NCI-H524 (cell line): ENCODE measurements at places on chromosomes 5 and 9.

- DNase-seq: no peak
Measured at GRCh38 chr5:61286446-61287132, 45.5 kb upstream of the ZSWIM6 start.

- no peak for DNase-seq
Measured at GRCh38 chr9:16257604-16258003, 612.9 kb downstream of the BNC2 start.

DNA sequence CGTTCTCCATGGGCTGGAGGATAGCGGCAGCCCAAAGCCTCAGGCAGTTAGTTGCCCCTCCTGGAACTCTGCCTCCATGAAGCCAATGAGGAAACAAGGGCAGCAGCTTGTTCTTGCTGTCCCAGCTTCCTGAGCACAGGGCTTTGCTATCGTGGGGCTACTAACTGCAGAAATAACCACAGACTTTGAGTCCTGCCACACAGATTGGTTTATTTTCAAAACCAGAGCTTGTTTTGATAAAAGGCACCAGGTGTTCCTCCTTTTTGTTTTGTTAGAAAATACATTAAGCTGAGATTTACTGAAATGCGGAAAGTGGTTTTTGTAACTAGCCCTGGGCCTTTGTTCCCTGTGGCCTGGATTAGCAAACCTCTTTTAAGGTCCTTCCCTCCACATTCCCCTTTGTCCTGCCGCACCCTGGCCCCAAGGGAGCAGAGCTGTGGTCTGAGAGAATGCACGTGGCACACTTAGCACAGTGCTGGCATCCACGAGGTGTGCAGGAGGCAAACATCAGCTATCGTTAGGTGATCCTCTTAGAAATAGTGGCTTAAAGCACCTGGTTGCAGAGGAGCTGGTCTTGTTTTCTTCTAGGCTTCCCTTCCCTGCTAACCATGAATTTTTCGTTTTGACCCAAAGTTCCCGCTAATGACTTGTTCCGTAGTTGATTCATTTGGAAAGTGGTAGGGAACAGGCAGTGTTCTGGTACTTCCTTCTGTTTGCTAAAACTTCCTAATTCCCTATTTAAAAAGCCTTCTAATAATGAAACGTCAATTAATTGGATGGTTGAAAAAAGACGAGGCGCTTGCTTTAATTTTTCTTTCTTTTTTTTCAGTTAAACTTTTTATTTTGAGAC is 21.5 kb downstream of the MVB12B start:
- peak; percentile 31 for DNase-seq

DNA sequence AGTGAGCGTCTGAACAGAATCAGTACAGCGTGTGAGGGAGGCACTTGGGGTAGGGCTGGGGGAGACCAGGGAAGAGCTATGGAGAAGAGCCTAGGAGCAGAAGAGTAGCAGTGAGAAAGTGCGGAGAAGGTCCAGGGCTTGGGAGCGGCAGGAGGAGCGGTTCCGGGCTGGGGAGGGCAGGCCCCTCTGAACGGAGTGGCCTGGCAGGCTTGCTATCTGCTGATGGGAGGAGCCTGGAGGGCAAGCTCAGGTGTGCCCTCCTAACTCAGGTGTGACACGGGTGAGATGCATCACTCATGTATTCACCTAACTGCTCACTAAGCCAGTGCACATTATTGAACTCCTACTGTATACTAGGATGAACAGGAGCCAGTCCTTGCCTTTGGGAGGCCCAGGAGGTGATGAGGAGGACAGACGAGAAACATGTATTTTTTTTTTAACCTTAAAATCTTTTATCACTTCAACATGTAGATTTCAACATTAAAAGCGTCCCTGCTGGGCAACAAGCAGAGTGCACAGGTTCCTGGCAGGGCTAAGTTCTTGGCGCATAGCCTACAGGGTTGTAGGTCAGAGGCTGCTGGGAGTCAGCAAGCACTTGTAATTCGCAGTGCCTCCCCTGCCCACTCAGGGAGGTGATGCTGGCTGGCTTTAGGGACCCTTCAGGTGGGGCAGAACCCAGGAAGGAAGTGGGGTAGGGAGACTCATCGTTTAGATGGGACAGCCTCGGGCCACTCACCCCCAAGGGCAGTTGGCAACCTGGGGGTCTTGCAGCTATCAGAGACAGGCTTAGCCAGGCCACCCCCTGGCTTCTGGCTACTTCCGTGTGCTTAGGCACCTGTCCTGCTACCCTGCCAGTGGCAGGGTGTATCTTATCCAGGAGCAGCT is 55.5 kb downstream of the TMOD1 start:
- DNase-seq: no peak

- no peak for DNase-seq
Measured at GRCh38 chr5:85205430-85205829, 820.8 kb upstream of the EDIL3 start.

DNA sequence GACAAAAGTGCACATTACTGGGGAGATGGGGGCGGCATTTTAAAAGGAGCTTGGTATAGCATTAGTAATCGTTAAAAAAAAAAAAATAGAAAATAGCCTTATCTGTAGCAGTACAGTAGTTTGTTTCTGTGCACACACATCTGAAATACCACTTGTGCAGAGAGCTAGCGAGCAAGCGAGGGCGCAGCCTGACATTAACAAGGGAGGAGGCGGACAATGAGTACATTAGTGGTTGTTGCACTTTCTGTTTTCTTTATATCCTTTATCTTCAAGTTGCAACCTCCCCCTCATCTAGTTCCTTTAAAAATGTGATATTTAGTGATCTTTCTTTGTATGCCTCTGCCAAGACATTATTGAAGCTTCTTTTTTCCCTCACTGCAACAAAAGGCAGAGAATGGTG is 880 bp upstream of the PTPDC1 start:
- no peak for DNase-seq

GRCh38 chr5:63700241-63700640 is 262.0 kb downstream of the HTR1A start:
- DNase-seq: no peak
